EL (cell line): ENCODE measurements at places on chromosomes 3 and 15.

- DNase-seq, result no peak
These were observed 31.6 kb downstream of the ARHGEF26 start for GRCh38 chr3:154152741-154153140.

DNA sequence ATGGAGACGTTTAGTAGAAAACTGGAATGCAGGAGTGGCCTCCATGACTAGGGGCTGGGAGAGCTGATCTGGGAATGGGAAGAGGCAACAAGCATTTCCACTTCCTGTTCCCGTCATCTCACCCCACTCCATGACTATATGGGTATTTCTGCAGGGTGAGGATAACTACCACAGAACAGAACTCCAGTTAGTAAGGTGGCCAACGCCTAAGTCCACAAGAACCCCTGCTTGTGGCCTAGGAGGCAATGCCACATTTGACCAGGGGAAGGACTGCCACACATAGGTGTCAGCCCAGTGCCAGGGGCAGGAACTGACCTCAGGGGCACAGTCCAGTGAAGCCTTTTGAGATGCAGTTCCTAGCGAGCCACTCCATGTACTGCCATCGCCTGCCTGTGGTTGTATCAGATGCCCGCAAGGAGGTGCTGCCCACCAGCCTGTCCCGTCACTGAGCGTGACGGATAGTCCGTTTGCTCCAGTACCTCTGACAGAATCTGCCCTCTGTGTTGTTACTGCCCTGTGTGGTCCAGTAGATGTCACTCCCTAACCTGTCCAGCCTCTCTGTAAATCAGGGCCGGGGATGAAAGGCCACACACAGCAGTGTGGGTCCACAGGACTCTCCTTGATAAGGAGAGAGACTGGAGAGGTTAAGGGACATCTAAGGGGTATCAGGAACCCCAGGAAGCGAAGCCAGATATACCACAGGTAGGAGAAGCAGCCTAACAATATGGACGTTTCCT lies 3.5 kb upstream of the MTFMT start:
- DNase-seq, result peak; percentile 79

- peak; percentile 60 for DNase-seq
These were observed 37.7 kb upstream of the LCTL start for GRCh38 chr15:66603301-66604179.

DNA sequence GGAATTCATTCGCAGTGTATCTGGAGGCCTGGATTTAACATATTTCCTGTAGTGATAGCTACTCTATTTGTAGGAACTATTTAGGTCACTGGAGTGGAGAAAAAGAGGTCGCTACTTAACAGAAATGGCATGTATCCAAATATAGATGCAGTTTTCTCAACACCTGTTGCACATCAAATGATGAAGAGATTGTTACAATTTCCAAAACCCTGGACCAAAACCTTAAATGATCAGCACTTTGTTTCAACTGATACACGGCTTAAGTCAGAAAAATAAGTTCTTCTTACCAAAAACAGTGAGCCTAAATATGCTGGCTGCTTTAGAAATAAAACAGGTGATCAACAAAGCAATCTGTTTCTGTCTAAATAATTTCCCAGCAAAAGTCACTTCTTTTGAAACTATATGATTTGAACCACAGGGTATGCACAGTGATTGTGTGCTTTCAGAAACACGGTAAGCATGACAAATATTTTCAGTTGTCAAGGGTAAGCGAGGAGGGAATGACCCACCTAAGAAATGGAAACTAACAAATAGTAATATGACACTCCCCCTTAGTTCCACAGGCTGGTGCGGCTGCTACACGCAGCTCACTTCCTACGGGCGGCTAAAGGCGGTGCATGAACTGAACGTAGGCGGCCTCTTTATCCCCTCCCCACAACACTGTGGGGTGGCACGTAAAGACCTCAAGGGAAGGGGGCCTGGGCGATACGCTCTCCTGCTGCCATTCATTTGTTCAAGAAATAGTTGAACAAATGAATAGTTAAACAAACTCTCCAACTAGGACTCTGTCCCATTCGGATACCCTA lies 1.1 kb downstream of the EHD4 start:
- peak; percentile 78 for DNase-seq

DNA sequence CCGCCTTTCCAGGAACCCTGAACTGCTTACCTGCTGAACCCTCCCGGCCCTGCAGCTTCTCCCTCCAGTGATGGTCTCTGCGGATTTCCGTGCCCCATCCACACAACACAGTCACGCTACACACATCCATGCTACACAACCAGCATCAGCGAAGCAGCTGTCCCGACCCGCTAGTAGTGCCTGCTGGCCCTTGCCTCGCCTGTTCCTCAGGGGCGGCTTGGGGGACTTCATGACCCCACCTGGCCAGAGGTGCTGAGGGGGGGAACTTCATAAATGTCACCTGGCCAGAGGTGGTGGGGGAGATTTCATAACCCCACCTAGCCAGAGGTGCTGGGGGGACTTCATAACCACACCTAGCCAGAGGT lies 530 bp upstream of the TUBGCP5 start:
- no peak for DNase-seq

GRCh38 chr3:127175272-127175671 lies 17.7 kb upstream of the PRR23E start:
- no peak for DNase-seq

GRCh38 chr15:75695220-75695619 lies 17.4 kb downstream of the CSPG4 start:
- DNase-seq, result no peak

GRCh38 chr3:131972091-131972490 lies 62.7 kb downstream of the CPNE4 start:
- DNase-seq, result no peak
